ENCODE measurements at places on chromosomes 16 and 17.

- no peak for DNase-seq
Measured at GRCh38 chr16:21265104-21265837, 12.8 kb downstream of the CRYM start.

DNA sequence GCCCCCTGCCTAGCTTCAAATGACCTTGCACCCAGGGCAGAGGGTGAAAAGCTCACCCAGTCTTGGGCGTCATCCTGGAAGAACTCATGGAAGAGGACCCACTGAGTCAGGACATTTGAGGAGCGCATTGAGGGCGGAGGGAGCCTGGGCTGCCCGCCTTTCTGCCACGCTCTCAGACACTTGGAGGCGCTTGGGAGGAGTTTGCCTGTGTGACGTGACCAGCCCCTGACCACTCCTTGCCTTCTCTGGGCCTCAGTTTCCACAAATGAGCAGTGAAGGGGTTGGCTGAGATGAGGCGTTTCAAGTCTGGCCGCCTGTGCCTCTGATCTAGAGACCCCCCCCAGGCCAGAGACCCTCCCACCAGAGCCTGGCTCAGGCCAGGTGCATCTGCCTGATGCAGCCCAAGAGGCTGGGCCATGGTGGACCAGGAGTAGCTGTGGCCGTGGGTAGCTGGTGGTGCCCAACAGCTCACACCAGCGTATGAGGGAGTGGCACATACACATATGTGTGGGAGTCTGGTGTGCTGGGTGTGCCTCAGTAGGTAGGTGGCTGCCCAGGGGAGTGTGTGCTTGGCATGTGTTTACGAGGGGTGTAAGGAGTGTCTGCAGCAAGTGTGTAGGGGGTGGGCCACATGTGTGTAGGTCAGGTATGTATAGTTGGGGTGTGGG lies 80.2 kb upstream of the TOB1 start:
- DNase-seq: no peak

DNA sequence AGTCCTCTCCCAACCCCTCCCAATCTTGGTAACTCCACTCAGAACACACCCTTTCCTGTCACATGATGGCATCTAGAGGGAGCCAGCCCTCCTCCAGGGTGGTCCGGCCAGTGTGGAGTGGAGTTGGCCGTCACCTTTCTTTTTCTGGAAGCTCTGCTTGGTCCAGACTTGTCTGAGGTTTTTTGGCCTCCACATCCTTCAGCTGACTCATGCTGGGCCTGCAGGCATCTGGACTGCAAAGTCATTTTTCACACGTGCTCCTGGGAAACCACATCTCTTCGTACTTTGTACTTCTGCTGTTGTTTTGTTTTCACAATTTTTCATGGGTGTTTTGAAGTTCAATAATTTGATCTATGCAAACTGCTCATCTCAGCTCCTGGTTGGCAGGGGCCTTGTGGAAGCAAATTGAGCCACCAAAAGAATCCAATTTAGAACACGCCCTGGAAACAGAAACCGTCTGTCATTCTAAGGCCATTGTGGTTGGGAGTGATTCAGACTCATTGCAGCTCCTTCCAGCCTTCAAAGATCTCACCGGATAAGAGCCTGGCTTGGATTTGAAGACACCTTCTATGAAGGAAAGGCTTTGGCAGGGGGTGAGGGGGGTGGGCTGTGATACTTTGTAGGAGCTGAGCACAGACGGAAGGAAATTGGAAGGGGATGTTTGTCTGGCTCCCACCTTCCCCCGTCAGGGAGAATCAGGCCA lies 42.4 kb upstream of the NF1 start:
- peak; percentile 42 for DNase-seq

DNA sequence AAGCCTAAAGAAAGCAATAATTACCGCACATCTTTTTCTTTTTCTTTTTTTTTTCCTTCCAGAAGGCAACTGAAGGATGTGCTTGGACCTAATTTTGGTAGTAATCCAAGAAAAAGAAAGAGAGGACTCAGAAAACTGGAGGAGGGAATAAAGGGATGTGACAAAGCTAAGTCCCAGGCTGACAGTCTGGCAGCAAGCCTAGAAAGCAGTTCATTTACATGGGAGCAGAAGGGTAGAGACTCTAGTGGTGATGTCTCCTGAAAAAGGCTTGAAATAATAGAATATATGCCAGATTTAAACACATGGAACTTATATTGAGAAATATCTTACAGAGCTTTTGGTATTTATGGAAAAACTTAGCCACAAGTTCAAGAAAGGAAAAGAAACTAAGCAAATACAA lies 101.0 kb upstream of the SHISA6 start:
- no peak for DNase-seq

- DNase-seq: no peak
Measured at GRCh38 chr17:59423903-59424302, 92.4 kb downstream of the YPEL2 start.

GRCh38 chr17:27430882-27431491 lies 25.3 kb upstream of the KSR1 start:
- peak; percentile 28 for DNase-seq

GRCh38 chr16:4096509-4096908 lies 19.7 kb downstream of the ADCY9 start:
- DNase-seq: no peak

GRCh38 chr16:66166490-66166889 lies 200.0 kb upstream of the CDH5 start:
- no peak for DNase-seq

DNA sequence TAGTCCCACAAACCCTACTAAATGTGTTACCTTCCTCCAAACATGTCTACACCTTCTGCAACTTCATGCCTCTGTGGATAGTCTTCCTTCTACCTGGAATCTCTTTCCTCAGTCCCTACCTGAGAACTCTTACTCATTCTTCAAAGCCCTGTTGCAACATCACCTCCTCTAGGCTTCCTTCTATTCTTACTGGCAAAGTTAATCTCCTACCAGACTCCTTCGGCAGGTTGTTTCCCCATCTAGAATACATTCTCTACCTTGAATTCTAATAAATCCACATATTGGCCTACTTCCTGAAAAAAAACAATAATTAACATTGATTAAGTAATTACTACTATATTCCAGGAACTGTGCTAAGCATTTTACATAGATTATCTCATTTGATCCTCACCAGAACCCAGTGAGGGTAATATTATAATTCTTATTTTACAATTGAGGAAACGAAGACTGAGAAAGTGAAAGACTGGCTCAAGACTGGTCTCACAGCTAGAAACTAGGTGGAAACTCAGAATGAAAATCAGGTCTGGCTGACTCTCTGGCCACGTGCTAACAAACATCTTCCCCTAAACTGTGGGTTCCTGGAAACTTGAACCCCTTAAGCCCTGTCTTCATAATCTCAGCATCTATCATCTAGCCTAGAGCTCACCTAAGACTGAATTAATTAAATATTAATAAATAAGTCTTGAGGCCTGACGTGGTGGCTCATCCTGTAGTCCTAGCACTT lies 4.6 kb upstream of the STAT3 start:
- no peak for DNase-seq

GRCh38 chr17:12866244-12866643 lies 76.9 kb downstream of the ARHGAP44 start:
- DNase-seq: no peak

DNA sequence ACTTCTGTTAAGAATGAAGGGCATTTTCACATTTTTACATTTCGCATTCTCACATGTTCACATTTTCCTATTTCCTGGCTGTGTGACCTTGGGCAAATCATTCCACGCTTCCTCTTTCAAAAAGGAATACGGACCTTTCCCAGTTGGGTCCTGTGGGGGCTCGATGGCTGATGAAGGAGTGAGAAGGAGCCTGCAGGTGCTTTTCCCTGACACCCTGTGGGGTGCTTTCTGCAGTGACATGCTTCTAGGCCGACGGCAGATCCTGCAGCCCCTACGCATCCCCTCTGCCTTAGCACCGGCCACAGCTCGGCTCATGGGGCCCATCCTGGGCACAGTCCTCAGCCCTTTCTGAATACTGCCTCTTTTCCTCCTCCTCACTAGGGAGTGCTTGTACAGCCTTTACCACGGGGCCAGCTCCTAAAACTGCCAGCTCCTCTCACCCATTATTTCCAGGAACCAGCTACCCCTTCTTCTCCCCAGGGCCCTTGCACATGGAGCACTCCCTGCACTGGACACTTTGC lies 91.0 kb downstream of the FOXL1 start:
- no peak for DNase-seq

DNA sequence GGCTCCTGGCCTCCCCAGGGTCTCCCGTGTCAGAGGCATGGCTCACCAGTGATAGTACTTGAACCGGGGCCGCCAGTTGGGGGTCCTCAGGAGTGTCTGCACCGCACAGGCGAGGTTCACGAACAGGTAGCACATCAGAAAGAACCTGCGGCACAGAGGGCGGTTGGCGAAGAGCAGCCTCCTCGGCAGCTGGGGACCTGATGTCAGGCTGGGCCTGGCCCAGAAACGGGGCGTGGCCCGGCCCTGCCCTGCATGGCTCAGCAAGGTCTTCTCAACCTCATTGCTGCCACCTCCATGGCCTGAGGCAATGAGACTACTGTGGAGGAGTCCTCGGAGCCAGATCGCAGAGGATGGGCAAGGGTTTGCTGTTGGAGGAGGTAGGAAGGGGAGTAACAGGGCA lies 4.1 kb upstream of the LCAT start:
- no peak for DNase-seq

- no peak for DNase-seq
Measured at GRCh38 chr16:855471-855870, 54.9 kb upstream of the GNG13 start.

- DNase-seq: no peak
Measured at GRCh38 chr17:81335773-81336157, 40.7 kb upstream of the SLC38A10 start.

GRCh38 chr17:79820959-79821330 lies 18.3 kb downstream of the CBX4 start:
- DNase-seq: no peak
